ENCODE measurements at places on chromosomes 3 and 15.
A peak's percentile ranks its signal among the peaks of the same experiment; 100 is the strongest.

- no peak for DNase-seq
Observed at GRCh38 chr15:47813748-47814384, 96.6 kb downstream of the SEMA6D start.

DNA sequence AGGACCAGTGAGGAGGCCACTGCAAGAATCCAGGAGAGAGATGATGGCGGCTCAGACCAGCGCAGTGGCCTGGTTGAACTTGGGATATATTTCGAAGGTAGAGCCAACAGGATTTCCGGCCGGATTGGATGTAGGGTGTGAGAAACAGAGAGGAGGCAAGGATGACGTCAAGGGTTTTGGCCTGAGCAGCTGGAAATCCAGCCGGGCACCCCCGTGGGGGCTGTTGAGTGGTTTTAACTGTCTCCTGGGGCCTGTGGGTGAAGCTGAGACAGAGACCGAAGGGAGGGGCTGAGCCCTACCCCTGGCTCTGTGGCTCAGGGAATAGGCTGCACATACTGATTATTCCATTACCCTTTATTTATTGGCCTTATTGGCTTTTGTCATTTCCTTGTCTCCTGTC lies 45.7 kb downstream of the EXOG start:
- no peak for DNase-seq

DNA sequence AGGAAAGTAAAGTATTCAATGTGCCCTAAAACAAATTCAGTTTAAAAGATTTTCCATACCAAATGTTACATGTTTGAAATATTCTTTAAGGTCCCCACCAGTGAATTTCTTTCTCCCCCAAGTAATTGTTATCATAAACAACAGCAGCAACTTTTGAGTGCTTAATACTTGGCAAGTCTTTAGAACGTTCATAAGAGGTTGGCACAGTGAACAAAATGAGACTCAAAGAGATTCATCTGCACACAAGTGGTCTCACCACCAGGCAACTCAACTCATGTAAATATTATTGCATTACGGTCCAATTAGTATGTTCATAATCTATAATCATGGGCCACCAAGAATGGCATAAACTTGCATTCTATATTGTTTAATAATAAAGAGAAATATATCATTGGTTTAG lies 98.7 kb downstream of the TBL1XR1 start:
- no peak for DNase-seq

DNA sequence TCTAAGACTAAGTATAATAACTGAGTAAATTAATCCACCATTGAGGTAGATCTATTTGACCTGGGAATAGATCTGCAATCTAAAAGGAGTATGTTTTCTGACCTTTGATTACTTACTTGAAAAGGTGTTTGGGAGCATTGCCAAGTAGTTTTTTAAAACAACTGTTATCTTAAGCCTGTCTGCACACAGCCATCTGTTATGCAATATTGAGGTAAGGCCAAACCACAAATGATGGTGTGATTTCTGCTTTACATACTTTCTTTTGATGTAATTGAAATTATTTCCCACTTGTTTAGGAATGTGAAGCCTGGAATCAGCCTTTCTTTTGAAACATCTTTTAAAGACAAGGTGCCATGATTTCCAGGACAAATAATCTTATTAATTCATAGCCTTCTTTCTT lies 274.0 kb downstream of the BBX start:
- peak; percentile 24 for DNase-seq

DNA sequence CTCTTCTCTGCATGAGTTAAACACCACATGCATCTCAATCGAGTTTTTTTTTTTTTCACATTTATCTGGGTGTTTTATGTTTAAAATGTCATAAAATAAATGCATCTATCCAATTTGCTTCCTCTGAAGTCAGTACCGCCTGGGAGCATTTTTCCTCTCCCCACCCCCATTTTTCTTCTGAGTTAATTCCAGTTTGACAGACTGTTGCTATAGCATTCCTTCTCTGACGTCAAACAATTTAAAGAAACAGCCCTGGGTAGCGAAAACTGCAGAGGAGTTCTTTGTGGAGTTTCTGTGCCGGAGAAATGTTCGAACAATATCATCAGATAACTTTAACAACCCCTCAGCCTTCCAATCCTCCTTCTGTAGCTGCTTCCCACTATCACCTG lies 900 bp upstream of the GNB4 start:
- DNase-seq = peak; percentile 44

GRCh38 chr3:117719316-117719926 lies 1009.8 kb downstream of the TUSC7 start:
- peak; percentile 43 for DNase-seq

- no peak for DNase-seq
Observed at GRCh38 chr3:65786890-65787289, 251.8 kb downstream of the MAGI1 start.

DNA sequence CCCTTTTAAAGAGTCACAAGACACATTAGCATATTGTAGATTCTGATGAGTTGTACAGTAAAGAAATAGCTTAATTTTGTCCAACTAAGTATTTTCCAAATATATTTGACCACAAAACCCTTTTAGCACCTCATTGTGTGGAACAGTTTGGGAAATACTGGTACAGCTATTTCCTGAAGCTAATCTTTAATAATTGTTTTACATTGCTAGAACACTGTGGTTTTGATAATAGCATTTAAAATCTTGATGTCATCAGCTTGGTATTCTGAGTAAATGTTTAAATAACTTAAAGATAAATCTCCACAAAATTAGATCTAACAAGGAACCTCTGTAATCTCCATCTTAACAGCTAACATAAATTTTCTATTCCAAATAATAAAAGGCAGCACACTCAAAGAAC lies 140.0 kb upstream of the MLF1 start:
- no peak for DNase-seq

DNA sequence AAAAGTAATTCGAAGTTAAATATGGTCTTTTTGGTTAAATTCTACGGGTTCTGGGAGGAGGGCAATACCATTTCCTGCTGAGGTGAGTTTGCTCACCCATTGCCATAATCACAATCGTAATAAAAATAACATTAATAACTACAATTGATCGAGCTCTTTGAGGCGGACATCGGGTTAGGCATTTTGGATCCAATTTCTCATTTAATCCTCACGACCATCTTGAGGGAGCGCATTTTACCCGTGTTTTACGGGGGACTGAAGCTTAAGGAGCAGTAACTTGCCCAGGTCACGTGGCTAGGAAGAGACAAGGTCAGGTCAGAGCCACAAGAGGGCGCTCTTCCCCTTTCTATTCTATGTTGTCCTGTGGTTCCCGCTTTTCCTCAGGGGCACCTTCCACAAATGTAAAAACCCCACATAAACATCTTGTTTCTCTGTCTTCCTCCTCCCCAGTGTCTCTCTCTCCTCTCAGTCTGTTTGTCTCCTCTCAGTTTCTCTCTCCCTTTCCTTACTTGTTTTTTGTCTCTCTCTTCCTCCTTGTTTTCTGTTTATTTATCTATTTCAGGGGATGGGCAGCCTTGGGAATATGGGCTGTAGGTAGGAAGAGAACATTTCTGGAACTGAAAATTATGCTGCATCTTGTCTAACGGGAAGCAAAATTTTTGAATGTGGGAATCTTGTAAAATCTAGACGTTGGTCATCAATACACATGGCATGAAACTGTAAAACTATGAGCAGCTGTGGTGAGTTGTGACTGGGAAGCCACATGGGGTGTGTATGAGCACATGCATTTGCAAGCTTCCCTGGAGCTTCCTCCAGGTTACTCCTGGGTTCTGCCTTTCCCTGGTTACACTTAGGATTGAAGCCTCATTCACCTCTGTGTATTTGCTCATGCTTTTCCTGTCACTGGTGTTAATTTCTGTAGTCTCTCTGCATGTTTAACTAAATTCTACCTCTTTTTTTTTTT lies 71.0 kb downstream of the SQOR start:
- DNase-seq = peak; percentile 77

- DNase-seq = no peak
Observed at GRCh38 chr3:149462051-149462450, 12.4 kb upstream of the TM4SF4 start.

GRCh38 chr15:36879568-36880222 lies 220.7 kb downstream of the MEIS2 start:
- no peak for DNase-seq

- no peak for DNase-seq
Observed at GRCh38 chr3:61358364-61358763, 107.1 kb upstream of the FHIT start.

DNA sequence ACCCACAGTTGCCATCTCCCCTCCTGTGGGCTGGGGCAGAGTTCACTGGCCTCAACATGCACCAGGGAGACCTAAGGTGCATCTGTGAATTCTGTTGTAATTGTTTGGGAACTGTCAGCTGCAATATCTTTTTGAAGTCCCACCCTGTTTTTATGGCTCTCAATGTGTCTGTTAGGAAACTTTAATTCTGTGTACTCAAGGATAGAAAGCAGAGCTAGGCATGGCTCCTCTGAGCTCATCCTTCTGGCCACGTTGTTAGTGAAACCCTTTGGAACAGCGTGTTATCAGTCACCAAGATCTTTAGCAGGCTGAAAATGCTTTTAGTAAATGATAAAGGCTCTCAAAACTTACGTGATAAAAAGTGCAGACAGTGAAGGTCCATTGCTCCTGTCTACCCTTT lies 33.6 kb upstream of the MTMR10 start:
- no peak for DNase-seq

- no peak for DNase-seq
Observed at GRCh38 chr3:160403796-160404470, 4.5 kb downstream of the SMC4 start.

GRCh38 chr3:24192469-24193056 lies 247.5 kb downstream of the NR1D2 start:
- no peak for DNase-seq

DNA sequence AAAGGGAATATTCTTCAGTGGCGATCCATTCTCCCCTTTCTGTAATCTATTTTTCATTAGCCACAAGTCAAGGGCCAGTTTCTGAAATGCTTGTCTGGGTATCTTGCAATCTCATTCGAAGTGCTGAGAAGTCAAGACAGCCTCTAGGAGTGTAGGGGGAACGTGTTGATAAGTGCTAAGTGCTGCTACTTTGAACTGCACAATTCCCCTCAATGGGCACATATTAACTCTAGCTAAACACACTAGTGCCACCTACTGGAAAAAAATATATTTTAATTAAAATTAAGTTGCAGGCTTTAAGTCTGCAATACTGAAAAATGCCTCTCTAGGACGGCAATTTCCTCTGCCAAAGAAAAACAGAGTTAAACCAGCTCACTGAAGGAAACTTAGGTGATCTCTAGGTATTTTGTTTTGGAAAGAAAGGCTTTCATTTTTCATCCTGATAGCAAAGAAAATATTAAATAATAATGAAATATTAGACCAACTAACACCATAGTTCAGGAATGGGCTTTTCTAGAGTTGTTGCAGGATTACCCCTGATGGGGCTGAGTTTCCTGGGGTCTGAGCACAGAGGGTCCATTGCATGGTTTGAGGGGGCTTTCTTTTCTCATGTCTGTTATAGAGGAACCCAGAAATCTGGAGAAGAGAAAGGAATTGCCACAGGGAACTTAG lies 181.9 kb upstream of the KBTBD8 start:
- peak; percentile 61 for DNase-seq

DNA sequence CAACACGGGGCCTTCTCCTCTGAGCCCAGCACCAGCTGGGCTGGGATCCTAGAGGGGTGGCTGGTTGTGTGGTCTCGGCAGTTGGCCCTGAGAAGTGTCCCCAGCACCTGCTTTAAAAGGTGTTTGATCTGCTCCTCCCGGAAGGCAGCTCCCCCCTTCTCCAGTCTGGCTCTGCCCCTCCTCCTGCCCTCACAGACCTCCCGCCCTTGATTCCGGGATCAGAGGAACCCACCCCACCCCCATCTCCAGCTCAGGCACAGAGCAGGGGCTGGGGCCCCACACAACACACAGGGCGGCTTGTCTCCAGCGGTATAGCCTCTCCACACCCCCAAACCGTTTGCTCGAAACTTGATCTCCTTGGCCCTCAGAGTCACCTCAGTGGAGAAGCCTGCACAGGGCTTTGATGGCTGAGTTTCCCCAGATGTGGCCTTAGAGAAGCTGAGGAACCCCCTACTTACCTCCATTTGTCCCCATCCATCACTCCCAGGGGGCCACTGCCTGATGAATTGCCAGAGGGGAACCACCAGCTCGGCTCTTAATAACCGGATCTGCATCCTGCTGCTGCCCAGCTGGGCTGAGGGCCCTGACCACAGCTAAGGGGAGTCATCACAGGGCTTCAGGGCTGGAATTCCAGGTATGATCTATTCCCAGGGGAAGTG lies 6.4 kb upstream of the STRA6 start:
- DNase-seq = peak; percentile 35

GRCh38 chr3:156787001-156787400 lies 39.2 kb upstream of the LEKR1 start:
- no peak for DNase-seq

GRCh38 chr3:42451116-42451515 lies 40.7 kb upstream of the LYZL4 start:
- DNase-seq = no peak

- DNase-seq = no peak
Observed at GRCh38 chr15:90126022-90126421, 23.8 kb upstream of the IDH2 start.

GRCh38 chr15:39514933-39515332 lies 65.9 kb upstream of the THBS1 start:
- DNase-seq = no peak

DNA sequence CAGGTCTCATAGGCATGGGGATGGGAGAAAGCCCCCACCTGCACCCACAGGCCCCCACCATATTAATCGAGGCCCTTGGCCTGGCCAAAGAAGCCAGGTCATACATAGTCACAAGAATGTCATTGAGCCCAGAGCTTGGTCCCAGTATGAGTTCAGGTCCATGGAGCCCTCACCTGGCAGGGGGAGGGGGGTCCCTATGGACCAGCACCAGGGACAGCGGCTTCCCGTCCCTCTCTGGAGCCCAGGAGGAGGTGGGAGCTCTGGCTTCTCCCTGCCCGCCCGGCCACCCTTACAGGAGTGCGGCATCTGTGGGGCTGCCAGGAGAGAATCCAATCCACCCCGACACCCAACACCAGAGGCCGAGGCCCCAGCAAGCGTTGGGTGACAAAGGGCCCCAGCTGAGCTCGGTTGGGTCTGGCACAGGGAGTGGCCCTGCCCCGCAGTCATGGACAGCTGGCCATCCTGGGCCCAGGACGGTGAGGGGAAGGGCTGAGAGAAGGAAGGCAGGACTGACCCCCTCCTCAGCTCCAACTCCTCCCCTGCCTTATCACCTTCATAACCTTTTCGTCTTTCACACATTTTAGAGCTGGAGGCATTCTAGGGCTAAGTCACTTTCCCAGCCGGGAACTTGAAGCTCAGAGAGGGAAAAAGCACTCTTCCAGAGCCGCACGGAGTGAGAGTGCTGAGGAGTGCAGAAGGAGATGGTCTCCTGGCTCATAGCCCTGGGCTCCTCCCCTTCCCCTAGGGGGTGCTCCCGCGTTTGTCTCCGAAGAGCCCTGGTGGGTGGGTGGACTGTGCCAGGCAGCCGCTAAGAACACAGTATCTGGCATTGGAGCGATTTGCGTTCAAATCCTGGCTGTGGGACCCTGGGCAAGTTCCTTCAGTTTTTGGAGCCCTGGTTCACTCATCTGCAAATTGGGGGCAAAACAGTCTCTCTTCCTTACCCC lies 54.6 kb downstream of the ATP2B2 start:
- no peak for DNase-seq

GRCh38 chr15:42354824-42355223 lies 4.5 kb upstream of the CAPN3 start:
- DNase-seq = no peak
